ENCODE measurements at places on chromosomes 16 and 17. TPM values are rescaled to one million over a fixed set of nuclear protein-coding genes. Genes with fewer than 3 reads are reported as not detected.
A peak's percentile ranks its signal among the peaks of the same experiment; 100 is the strongest.

DNA sequence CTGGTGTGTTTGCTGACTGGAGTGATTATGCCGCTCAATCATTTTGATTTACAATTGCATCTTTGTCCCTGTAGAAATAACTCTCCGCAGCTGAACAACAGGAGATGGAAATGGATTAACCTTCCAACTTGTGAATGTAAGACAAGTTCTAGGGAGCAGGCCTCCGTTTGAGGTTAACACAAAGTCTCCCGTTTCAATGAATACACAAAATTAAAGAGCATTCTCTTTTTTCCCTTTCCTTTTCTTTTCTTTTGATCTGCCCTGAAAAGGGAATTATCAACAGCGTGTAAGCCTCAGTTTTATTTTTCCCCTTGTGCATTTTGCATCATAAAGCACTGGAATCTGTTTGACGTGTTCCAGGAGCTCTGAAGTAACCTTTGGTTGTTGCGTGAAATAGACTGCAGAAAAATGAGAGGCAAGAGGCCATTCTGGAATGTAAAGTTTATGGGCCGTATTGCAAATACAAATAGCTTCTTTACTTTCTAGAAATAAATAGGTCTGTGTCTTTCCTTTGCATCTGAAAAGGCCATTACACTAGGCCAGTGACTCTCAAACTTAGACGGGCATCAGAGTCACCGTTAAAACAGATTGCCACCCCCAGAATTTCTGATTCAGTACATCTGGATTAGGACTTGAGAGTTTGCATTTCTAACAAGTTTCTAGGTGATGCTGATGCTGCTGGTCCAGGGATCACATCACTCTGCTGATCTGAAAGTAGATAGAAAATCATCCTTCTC lies 164.7 kb downstream of the ZNF18 start:
- DNase-seq: no peak

GRCh38 chr16:48432136-48432535 lies 46.9 kb upstream of the SIAH1 start:
- no peak for DNase-seq

Gene HSPB9
- total RNA-seq: not detected

Gene MAPK7
- total RNA-seq: 16.4 TPM

DNA sequence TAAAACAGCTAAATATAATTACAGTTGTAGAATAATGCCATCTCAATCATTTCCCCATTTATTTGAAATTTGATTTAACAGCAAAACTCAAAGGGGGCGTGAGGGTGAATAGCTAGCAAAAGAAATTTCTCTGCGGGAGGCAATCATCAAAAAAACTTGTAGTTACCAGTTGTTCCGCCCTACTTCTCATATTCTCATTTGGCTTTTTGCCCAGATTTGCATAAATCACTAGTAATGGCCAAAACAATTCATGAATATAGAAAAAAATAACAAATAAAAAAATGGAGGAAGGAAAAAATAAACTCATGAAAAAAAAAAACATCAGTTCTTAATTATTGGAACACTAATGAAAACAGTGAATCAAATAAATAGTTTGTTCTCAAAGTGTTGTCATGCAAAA lies 722.6 kb upstream of the KIF2B start:
- DNase-seq: peak; percentile 18

- DNase-seq: no peak
Observed at GRCh38 chr17:46869296-46869695, 17.9 kb downstream of the WNT9B start.

DNA sequence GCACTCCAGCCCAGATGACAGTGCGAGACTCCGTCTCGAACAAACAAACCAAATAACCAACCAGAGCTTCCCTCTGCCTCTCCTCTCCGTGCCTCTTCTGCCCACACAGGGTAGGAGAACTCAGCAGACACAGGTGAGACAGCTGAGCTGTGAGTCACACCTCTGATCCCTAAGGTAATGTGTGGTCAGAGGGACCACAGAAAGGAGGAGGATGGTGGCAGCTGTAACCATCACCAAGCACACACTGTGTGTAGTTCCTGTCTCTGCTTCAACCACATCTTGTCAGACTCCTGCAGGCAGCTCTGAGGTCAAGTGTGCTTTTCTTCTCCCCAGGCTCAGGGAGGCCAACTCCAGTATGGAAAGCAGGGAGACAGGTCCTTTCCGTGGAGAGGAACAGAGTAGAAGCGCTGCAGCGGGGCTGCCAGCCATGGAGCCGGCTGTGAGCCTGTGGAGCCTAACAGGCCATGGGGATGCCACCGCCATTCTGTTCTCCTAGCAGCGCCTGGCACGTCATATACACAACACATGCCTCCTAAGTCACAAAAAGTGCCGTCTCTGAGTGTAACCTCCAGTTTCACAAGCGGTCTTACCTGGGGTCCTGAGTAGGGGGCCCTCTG lies 7.1 kb downstream of the NUDT16L1 start:
- DNase-seq: no peak

DNA sequence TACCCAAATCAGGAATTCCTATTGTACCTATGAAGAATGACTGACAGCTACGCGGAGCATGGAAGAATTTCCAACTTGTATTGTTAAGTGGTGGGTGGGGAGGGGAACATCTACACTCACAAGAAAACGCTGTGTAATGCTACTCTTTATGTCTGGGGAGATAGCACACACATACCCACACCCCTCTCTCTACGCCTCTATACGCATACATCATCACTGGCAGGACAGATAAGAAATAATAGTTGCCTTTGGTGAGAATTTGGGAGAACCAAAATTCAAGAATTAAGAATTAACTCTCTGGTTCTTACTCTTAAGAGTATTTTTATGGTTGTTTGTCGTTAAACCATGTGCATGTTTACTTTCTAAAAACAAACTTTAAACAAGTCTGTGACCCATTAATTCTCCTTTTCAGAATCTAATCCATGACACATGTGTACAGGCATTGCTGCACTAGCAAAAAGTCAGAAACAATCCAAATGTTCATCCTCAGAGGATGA lies 33.9 kb downstream of the CREBBP start:
- no peak for DNase-seq

DNA sequence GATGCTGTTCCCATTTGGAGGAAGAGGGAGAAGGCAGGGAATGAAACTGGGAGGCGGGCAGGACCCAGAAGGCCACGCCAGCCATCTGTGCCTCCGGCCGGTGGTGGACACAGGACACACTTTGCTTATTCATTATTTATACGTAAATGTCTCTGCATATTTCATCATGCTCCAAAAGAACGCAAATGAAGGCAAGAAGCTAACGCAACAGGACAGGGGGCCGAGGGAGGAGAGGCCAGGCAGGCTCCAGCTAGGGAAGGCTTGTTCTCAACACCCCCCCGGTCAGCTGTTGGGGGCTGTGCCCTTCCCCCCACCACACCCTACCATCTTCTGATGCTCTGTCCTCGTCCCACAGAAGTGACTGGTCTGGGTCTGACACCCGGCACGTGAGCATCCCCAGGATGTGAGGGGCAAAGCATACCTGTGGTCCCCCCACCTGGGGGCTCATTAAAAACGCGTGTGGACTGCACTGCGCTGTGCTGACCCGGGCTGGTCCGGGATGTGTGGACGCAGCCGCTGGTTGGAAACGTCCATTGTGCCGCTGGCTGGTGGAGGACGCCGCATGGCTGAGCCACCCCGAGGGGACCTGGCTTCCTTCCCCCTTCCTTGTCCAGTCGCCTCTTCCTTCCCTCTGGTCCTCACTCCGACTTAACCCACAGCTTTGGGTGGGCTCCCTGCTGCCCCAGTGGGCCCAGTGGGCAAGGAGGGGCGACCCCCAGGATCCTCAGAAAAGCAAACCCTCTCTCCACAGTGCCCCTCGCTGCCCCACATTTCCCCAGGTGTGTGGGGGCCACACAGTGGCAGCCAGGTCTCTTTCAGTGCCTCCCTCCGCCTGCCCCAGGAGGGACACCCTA lies 46.4 kb upstream of the ENPP7 start:
- no peak for DNase-seq

Gene ANKFN1
- 5.5 TPM for total RNA-seq

DNA sequence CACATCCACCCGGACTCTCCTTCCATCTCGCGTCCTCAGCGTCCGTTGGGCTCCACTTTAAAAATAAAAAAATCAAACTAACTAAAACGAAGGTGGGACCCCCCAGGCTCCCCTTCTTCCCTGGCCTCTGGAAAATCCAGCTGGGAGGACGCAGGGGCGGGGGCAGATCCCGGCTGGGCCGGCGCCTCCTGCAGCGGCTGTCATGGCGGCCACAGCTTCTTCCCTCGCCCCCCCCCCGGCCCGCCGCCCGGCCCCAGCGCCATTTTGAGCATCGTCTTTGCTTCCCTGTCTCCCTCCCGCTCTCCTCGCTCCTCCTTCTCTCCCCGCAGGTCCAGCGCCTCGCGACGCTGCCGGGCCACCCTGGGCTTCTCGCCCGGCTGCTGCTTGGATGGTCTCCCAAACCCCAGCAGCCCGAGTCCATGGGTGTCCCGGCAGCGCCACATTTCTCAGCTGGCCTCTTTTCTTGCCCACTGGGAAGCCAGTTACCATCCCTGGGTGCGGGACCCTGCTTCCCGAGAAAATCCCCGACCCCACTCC lies 3.3 kb downstream of the HOXB2 start:
- peak; percentile 62 for DNase-seq

Gene LRRC46
- 0.10 TPM for total RNA-seq

Gene KRT23
- total RNA-seq: 107 TPM

- no peak for DNase-seq
Observed at GRCh38 chr16:56019274-56019673, 144.1 kb upstream of the CES5A start.
